ENCODE measurements at places on chromosomes 3 and 15.

DNA sequence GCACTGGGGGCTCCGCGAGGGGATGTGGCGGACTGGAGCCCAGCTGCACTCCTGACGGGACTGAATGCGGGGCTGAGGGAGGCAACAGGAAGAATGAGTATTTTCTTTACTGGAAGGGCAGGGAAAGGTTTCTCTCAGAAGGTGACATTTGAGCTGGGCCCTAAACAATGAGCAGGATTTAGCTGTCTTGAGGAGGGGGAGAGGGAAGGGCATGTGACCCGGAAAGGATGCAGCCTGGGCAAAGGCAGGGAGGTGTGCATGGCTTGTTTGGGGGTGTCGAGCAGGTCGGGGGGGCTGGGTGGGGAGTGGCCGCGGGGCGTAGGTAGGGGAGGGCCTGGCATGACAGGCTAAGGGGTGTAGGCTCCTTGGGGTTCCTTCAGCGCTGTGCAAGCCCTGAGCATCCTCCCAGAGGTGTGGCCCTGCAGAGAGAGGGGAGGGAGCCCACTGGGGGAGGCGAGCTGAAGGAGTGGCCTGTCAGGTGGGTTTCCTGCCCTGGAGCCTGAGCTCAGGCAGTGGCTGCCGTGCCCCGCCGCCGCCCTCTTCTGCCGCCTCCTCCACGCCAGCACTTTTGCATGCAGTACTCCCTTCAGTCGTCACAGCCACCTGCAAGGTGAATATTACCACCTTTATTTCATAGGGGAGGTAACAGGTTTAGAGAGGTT is 17.2 kb upstream of the ANKDD1A start:
- DNase-seq, result no peak

GRCh38 chr3:48528754-48529153 is 24.8 kb upstream of the SHISA5 start:
- DNase-seq, result no peak

DNA sequence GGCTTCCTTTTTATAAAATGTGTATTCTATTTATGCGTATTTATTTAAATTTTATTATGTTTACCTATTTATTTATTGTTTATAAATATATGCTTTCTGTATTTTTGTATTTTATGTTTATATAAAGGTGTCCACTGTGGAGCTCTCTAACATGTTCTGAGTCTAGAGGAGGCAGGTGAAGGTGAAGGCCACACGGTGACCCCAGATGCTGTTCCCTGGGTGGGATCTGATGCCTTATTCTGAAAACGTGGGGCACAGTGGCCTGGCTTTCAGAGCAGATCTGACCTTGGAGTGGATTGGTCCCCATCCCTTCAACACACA is 104.7 kb upstream of the SLC7A14 start:
- DNase-seq, result no peak

GRCh38 chr3:51434746-51435327 is 43.8 kb downstream of the RBM15B start:
- peak; percentile 25 for DNase-seq

- no peak for DNase-seq
These were observed 23.4 kb upstream of the TLE3 start for GRCh38 chr15:70120958-70121623.

DNA sequence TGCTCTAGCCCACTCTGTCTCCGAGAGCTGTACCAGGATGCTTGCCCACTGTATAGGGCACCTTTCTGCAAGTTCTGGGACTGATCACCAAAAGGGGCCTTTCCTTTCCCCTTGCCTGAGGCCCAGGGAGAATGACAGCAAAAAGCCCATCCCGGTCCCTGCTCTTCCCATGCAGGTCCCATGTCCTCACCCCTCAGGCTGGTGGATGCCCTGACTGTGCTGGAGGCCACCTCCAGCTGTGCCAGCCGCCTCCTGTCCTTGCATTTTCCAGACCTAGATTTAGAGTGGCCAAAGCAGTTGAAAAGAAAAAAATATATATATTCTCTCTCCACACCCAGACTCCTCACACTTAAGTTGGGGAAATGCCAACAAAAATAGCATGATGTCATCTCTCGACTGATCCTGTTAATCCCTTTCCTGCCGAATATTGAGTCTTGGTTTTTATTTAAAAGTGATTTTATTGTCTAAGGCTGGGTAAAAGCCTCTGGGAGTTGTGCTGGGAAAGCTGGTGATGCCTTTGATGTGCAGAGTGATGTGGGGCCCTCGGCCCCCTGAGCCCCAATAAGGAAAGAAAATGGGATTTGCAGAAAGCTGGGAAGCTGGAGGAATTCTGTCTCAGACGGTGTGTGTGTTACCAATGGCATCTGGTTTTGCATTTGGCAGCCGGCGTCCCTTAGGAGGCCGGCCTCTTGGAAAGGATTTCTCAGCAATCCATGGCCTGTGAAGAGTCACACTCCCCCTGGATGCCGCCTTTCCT is 29.3 kb upstream of the TPM1 start:
- DNase-seq, result no peak

DNA sequence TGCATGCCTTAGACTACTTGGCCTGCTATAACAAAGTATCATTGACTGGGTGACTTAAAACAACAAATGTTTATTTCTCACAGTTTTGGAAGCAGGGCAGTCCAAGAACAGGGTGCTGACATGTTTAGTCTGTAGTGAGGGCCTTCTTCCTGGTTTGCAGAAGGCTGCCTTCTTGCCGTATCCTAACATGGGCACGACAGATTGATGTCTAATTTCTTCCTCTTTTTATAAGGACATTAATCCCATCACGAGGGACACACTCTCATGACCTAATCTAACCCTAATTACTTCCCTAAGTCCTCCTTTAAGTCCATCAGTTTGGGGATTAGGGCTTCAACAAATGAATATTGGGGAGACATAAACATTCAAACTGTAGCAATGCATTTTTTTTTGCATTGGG is 10.9 kb upstream of the GOLGA8B start:
- no peak for DNase-seq

DNA sequence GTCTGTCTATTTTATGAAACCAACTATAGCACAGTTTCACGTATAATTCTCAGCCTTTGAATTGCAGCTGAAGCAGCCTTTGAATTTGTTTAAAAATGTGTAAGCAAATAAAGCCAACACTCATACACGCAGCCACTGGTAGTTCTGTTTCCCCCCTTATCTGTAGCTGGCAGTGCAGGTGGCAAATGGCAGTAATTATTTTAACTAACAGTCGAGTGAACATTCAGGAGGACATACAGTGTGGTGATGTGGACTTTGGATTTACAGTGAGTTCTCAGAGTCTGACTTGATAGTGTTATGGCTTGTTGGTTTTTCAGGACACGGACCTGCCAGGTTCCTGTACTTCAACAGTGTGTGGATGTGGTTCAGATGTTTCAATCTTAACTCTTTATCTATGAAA is 64.0 kb upstream of the SKOR1 start:
- DNase-seq, result no peak

DNA sequence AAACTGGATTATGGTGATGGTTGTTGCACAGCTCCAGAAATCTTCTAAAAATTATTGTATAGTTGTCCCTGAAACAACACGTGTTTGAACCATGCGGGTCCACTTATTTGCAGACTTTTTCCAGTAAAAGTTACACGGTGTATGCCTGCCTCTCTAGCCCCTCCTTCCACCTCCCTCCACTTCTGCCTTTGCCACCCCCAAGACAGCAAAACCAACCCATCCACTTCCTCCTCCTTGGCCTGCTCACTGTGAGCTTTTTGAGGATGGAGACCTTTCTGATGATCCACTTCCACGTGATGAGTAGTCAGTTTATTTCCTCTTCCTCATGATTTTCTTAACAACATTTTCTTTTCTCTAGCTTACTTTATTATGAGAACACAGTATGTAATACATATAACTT is 5.4 kb downstream of the CYFIP1 start:
- no peak for DNase-seq

GRCh38 chr3:192986379-192986778 is 68.7 kb upstream of the MB21D2 start:
- DNase-seq, result no peak

GRCh38 chr3:184827572-184827971 is 15.6 kb downstream of the VPS8 start:
- no peak for DNase-seq

- no peak for DNase-seq
These were observed 7.0 kb downstream of the OR5K4 start for GRCh38 chr3:98360681-98361080.

DNA sequence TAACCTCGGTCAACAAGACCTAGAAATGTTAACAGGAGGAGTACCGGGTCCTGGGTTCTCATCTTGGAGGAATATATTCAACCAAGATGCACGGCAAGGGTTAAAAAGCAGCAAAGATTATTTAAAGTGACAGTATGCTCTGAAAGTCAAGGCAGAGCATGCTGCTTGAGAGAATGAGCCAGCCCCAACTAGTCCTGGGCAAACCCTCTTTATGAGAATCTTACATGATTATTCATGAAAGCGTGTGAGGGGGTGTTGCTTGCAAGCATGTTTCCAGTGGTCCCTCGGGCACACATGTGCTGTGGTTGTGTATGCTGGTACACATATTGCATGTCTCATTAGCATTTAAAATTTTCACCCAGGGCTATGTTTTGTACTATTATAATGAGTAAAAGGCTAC is 1445.6 kb downstream of the SI start:
- DNase-seq, result no peak

GRCh38 chr15:23387621-23388190 is 33.2 kb downstream of the GOLGA8S start:
- no peak for DNase-seq

DNA sequence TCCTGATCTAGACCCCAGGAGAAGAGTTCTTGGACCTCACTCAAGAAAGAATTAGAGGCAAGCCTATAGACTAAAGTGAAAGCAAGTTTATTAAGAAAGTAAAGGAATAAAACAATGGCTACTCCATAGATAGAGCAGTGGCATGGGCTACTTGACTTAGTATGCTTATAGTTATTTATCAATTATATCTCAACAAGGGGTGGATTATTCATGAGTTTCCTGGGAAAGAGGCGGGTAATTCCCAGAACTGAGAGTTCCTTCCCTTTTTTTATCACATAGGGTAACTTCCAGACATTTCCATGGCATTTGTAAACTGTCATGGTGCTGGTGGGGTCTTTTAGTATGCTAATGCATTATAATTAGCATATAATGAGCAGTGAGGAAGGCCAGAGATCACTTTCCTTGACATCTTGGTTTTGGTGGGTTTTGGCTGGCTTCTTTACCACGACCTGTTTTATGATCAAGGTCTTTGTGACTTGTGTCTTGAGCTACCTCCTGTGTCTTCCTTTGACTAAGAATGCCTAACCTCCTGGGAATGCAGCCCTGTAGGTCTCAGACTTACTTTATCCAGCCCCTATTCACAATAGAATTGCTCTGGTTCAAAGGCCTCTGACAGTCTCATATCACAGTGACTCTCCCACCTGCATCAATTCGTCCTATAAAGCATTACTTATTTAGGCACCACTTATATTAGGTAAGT is 35.3 kb upstream of the PLSCR2 start:
- DNase-seq, result no peak
